ENCODE measurements at places on chromosomes 2 and 18.

- DNase-seq: no peak
Observed at GRCh38 chr18:22998344-22998743, 65.2 kb downstream of the RBBP8 start.

DNA sequence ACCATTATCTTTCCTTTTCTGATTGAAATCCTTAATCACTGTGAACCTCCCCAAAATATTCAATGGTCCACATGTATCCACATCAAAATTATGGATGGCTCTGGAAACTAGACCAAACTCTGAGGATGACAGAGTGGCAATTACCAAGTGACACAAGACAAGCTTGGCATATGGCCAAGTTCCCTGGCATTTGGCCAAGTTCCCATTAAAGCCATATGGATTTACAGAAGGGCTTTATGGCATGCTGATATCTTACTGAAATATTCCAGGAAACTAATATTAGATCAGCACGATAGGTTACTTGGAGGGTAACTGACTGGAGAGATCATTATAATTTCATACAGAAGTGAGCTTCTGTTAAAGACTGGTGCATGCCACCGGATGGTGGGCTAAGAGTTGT is 21.9 kb upstream of the CERS6 start:
- peak; percentile 13 for DNase-seq

DNA sequence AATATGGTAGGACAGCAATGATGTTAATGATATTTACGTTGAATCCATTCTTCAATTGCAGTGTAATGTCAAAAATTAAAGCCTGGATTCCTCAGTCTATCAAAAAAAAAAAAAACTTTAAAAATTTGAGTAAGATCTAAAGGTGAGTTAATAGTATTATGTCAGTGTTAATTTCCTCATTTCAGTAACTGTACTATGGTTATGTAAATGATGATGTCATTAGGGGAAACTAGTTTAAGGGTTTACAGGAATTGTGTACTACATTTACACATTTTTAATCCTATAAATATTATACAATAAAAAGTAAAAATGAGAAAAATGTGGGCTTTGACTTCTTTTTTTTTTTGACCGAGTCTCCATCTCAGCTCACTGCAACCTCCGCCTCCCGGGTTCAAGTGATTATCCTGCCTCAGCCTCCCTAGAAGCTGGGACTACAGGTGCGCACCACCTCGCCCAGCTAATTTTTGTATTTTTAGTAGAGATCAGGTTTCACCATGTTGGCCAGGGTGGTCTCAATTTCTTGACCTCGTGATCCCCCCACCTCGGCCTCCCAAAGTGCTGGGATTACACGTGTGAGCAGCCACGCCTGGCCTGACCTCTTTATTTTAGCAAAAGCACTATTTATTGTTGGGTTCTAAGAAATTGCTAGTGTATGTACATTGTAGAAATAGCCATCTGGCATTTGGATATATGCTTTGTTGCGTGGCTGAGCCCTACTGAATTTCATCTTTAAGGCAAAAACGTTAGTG is 106.5 kb downstream of the XIRP2 start:
- DNase-seq: no peak

DNA sequence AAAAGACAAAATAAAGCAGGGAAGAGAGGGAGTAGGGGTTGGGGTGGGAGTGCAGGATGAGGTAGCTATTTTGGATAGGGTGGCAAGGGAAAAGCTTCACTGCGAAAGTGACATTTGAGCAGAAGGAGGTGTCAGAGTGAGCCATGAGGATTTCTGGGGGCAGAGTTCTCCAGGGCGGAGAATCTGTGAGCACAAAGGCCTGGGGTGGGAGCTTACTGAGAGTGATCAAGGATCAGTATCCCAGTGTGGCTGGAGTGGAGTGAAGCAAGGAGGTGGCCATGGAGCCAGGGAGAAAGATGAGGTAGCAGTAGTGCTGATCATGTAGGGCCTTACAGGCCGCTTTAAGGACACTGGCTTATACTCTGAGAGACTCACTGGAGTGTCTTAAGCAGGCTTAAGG is 210.9 kb upstream of the FOSL2 start:
- DNase-seq: no peak

DNA sequence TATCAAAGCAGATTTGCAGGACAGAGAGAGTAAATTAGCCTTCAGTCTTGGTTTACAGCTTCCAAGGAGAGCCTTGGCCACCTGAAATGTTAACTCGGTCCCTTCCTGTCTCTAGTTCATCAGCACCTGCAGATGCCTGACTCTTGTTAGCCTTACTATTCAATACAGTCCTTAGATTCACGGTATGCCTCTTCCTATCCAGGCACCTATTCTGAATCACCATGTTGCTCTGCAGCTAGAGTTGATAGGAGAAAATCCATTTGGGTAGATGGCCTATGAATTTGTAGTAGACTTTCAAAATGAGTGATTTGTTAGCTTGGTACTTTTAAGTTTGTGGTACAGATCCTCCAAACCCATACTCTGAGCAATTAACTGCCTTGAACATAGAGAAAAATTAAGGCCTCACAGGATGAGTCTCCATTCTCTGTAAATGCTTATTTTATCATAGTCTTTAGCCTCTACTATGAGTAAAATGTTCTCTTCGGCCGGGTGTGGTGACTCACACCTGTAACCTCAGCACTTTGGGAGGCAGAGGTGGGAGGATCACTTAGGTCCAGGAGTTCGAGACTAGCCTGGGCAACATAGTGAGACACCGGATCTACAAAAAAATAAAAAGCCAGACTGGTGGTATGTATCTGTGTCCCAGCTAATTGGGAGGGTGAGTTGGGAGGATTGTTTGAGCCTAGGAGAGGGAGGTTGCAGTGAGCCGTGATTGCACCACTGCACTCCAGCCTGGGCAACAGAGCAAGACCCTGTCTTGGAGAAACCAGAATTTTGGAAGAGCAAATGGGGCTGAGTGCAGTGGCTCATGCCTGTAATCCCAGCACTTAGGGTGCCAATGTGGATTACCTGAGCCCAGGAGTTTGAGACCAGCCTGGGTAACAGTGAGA is 32.9 kb downstream of the PTCD3 start:
- DNase-seq: no peak

DNA sequence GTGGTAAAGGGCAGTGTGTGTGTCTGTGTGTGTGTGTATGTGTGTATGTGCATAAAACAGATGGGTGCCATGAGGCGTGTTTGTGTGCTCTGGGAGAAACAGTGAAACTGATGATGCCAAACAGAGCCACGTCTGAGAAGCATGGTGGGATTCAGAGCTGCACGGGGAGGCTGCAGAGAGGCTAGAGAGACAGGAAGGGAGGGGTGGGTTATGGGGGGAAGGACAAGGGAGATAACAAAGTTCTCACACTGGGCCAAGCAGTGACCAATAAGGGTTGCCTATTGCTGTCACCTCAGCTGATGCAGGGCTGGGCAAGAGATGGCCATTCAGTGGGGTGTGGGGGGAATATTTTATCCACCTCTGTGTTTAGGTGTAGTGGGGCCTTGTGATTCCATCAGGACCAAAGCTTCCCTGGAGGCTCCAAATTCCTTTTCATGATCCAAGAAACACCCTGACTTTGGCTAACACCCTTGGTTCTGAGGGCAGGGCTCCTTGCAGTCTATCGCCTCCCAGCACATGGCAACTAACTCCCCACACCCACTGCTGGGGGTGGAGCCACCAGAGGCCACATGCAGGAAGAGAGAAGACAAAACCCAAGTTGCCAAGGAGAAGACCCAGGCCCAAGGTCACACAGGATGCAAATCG is 54.2 kb upstream of the POMC start:
- DNase-seq: no peak

DNA sequence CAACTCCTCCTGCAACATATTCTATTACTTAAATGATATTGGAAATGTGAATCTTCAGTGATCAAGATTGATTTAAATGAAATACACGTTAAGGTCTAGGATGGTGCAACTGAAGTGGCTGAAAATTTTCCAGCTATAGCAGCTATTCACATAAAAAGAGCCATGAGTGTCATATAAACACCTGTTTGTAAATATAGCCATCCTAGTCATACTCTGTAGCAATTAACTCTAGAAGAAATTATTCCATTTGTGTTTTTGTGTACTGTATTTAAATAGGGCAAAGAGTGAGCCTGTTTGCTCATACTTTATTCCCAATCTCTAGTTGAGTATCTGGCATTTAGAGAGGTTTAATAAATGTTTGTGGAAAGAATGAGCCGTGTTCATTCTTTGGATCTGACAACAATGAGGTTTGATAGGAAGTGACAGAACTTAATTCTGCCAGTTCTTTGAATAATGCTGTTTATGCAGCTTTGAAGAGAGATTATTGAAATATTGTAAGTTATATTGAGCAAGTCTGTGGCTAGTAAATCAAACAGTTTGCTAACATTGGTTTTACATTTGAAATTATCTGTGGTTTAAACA is 49.7 kb downstream of the BABAM2 start:
- no peak for DNase-seq

DNA sequence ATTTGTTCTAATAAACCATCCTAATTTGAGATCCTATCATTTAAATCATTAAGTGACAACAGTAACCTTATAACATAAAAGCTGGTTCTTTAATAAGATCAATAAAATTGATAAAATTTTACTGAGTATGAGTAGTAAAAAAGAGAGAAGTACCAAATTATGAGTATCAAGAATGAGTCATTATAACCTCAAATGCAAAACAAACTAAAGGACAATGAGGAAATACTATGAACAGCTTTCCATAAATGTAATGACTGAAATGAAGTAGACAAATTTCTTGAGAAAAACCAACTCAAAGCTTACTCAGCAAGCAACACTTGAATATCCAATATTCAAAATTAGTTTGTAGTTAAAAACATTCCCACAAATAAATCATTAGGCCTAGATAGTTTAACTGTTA is 433.0 kb downstream of the ZEB2 start:
- DNase-seq: no peak

DNA sequence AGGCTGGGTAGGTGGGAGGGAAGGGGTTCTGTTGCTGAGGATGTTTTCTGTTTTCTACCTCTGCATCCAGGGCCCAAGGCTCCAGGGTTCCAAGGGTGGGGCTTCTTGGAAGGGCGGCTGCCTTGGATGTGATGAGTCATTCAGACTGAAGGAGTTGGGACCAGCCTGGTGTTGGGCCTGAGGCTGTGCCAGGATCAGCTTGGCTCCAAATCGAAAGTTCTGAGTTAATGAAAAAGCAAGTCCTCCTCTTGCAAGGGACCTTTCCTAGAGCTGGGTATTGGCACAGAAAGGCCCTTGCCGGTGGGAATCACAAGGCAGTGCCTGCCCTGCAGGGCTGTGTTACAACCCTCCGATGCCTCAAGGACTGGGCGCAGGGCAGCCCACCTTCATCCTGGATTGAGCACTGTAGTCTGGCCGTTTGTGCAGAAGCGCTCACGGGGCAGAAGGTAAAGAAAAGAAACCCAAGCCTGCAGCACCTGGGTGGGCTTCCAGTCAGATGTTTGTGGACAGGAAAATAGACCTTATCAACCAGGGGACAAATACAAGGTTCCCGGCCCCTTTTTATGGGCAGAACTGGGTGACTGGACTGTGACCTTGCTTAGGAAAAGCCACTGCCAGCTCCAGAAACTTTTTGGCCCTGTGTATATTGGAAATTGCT is 52.5 kb upstream of the MCFD2 start:
- DNase-seq: no peak

DNA sequence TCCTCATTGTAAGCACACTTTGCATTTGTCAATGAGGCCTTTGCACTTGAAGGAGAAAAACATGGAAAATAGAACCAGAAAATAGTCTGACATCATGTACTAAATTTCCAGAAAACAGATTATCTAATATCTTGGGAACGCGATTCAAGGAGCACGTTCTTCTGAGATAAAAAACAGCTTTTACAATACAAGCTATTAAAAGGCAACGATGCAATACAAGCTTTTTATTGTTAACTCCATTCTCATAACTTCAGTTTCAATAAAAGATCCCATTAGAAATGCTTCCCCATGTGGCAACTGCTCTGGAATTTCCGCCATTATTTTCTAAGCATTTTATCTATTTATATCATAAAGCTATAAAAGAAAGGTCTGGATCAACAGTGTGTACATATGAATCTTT is 40.3 kb downstream of the NRXN1 start:
- no peak for DNase-seq

All from NCI-H1417 treated with DMSO at 0.1 percent for 48 hours (cell line).